ENCODE measurements at places on chromosomes 6 and 20.

- DNase-seq = no peak
These were observed 37.3 kb downstream of the HECA start for GRCh38 chr6:139172151-139172550.

DNA sequence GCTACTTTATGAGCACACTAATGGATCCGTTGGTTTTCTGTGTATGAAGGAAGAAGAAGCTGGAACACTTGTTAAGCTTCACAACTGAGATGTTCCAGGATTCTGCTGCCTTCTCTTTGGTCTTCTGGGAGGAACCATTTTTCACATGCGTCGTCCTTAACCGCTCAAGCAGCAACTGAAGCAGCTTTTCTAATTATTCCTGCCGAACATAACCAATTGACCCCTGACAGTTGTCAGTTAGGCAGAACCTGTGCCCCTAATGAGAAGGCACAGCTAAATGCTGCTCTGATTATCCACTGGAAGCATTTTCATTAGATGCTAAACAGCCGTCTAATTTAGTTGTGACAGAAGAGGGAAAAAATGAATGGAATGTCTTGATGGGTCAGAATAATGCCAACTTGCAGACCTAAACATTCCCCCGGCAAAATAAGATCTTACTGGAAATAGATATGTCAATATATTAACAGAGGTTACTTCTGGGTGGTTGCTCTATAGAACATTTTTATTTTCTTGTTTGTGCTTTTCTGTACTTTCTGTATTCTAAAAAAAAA is 85.0 kb upstream of the SMLR1 start:
- DNase-seq = no peak

DNA sequence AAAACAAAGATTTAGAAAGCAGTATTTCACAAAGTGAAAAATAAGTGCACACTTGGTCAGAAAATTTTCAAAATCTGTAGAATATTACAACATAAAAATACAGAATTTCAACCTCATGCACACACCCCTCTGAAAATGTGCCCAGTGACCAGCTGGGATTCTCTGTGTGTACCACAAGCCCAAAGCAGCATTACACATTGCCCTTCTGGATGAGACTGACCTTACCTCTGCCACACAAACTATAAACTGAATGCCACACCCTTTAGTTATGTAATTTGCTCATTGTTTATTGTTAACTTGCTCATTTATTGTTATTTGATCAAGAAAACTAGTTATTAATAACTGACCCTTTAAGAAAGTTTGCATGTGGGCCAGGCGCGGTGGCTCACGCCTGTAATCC is 303.0 kb downstream of the FOXC1 start:
- DNase-seq = no peak

- no peak for DNase-seq
These were observed 102.4 kb upstream of the ISM1 start for GRCh38 chr20:13118676-13119075.

DNA sequence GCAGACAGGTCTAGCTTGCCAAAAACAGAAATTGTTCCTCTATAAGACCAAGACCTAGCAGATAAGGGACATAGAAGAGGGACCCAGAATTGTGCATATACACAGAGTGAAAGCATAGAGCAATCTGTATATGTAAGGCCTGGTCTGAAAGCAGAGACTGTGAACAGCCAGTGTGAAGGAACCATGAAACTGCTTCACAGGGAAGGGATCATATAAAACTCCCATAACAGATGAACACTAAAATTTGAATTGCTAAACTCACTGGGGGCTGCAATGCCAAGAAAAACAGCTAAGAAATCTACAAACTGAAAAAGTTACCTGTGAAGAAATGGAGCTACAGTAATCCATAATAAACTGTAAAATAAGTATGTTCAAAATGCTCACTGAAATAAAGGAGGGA is 7.0 kb downstream of the ZUP1 start:
- DNase-seq = no peak

- DNase-seq = no peak
These were observed 9.2 kb downstream of the NRN1 start for GRCh38 chr6:5997420-5997987.

DNA sequence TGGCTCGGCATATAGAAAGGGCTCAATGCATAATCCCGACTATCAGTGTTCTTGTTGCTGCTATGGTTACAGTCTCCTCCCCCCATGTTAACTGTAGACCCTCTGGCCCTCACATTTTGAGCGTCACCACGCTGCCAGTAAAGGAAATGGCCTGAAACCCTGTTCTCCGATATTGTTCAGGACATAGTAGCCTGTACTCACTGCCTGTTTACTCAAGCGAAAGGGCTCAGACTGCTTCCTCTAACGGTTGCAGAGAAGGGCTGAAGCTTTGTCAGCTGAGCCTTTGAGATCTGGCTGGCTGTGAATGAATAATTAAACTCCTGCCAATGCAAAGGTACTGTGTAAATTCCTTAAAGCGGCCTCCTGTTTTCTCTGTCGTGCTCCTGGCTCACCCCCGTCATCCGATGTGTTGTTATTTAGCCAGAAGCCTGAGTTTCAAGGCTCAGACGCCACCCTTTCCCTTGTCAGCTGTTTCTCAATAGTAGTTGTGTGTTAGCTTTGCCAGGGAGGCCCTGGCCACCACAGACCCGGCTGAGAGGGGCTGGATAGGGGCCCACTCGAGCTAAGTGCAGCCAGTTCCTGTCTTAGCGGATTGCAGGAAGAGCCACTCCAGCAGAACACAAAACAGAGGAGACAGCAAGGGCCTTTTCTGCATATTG is 31.2 kb upstream of the RALGAPA2 start:
- DNase-seq = no peak

DNA sequence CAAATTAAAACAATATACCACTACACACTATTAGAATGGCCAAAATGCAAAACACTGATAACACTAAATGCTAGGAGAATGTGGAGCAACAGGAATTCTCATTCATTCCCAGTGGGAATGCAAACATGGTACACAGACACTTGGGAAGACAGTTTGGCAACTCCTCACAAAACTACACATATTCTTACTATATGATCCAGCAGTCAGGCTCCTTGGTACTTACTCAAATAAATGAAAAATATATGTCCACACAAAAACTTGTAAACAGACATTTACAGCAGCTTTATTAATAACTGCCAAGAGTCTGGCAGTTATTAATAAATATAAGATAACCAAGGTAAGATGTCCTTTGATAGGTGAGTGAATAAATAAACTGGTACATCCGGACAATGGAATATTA is 44.9 kb downstream of the ABHD12 start:
- DNase-seq = no peak

GRCh38 chr6:138597336-138597735 is 98.0 kb upstream of the NHSL1 start:
- DNase-seq = no peak

GRCh38 chr6:7865781-7866180 is 44.8 kb downstream of the TXNDC5 start:
- DNase-seq = no peak

DNA sequence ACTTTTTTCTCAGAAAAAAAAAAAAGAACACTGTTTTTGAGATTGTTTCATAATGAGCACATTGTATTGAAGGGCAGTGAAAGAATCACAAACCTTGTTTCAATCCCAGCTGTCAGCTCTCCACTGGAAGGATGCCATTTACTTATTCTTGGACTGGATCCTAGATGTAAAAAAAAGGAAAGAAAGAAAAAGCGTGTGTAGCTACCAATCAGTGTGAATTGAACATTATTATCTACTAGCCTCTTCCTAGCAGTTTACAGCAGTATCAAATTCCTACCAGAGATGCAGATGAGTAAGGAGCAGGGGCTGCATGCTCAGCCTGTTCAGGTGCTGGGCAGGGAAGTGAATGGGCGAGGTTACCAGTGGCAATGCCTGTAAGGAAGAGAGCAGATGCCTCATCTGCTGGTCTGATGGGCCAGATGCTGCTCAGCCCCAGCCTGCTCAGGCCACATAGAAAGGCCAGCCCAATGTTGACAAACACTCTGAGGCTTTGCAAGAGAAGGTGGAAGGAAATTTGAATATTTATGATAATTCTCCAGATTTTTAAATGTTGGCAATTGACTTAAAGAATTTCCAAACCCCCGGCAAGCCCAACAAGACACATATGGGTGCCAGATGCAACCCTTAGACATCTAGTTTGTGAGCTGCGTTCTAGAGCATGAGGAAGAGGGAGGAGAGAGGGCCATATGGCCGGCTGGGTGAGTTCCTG is 189.5 kb downstream of the IBTK start:
- DNase-seq = no peak

- DNase-seq = no peak
These were observed 103.2 kb downstream of the FBXO5 start for GRCh38 chr6:152879681-152880080.

- DNase-seq = no peak
These were observed 81.0 kb downstream of the GPX5 start for GRCh38 chr6:28606424-28607391.

- no peak for DNase-seq
These were observed 624.7 kb downstream of the UTRN start for GRCh38 chr6:144909753-144910285.

DNA sequence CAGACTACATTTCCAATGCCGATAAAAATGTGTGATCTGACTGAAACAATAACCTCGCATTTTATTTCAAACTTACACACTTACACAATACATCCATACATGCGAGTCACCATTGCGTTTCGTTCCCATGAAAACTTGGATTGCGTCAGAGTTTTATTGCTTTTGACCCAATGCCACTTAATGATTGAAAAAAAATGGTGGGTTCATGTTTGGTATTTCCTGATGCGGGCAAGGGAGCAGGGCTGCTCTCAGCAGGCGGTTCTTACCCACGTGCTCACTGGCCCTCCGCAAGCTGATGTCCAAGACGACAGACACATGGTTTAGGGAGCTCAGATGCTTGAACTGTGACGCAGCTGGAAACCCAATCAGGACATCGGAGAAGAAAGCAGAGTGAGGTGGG is 281.0 kb upstream of the SULF2 start:
- no peak for DNase-seq

GRCh38 chr6:87600576-87600975 is 10.6 kb downstream of the ORC3 start:
- DNase-seq = no peak

- DNase-seq = no peak
These were observed 117.9 kb downstream of the GMDS start for GRCh38 chr6:2127484-2127911.

DNA sequence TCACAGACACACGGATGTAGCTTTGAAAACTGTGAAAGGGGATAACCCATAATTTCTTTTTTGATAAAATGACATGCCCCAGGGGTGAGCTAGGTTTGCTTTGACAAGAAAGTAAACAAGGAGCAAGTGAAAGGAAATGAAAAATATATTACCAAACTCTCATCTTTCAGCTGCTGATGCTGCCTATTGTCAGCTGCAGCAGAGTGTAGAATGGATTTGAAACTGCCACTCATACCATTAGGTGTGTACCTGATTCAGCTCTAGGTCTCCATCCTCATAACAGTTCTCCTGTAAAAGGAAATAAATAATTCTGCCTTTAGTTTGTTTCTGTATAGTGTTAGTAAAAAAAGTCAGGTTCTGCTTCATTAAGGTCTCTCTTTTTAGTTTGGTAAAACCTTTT is 415.1 kb upstream of the MARCKS start:
- DNase-seq = no peak

DNA sequence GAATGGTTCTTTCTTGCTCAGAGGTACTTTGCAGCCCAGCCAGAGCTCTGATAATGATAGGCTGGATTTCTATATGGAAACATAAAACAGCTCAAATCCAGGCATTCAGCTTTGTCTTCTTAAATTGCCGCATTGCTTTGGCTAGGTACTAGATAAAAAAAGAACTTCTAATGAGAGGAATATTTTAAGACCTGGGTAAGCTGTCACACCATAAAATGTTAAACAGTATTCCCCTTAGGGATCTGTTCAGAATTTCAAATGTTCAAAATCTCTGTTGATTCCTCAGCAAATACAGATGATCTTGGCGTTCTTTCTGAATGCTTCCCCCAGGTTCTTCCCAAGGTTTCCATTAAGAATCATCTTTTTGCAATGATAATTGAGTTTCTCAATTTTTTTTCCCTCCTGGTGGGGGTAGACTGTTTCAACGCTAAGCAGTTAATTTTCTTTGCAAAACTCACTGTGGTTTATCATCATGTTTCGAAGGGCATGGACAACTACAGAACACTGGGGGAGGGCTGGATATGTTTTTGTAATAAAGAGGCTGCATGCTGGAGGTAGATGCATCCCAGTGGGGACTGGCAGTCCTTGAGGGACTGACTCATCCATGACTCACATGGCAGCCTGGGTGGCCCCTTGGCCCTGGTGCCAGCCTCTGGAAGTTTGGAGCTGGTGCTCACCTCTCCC is 31.0 kb downstream of the TIAM2 start:
- DNase-seq = no peak

DNA sequence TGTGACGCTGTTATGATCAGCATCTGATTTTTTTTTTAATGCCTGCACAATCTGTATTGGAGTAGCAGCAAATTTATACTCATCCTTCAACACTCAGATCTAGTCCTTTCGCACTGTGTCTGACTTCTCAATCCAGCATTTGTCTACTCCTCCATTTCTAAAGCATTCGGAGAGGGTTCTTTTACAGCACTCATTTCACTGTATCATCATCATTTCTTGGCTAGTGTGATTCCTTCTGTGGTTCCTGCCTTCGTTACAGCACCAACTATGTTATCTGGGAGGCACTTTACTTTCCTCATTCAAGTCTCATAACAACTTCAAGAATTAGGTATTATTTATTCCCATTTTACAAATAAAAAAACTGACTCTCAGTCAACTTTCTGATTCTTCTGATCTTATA is 18.0 kb downstream of the NUDT3 start:
- DNase-seq = no peak

GRCh38 chr6:78515271-78515670 is 352.1 kb upstream of the IRAK1BP1 start:
- no peak for DNase-seq

- no peak for DNase-seq
These were observed 321.6 kb downstream of the ZFAND3 start for GRCh38 chr6:38141085-38141484.

DNA sequence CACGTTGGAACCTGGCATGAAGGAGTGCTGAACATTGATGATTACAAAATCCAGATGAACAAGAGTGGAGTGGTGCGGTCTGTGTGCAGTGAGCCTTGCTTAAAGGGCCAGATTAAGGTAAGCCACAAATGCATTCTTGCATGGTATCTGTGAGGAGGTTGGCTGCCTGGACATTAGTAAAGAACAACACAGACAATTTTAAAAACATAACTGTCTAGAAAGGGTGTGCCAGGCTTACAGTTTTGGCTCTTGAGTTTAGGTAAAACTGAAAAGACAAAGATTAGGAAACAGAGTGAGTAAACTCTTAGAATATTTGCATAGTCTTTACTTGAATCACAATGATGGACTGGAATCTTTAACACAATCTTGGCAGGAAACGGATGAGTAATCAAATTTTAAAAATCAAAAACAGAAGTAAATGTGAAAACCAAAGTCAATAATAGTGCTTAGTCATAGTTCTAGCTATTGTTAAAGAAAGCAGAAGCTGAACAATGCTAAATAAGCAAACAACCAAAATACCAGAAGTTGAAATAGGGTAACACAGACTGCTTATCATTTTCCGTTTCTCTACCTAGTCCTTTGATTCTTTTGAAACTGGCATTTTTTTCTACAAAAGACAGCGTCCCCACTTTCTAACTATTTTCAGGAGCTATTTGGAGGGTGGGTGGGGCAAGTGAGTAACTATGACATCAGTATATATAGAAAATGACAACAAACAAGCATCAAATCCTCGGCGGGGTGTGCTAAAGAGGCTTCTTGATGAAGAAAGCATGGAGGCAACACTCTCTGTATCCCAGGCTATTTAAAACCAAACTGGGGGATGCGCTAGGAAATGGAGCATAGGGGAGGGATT is 185.8 kb upstream of the RAB32 start:
- no peak for DNase-seq

- DNase-seq = peak; percentile 28
These were observed 9.1 kb upstream of the MAPK13 start for GRCh38 chr6:36120979-36121786.

- DNase-seq = no peak
These were observed 717.8 kb downstream of the EPM2A start for GRCh38 chr6:145017516-145017915.
